ENCODE measurements at places on chromosomes 7 and 10.
A peak's percentile ranks its signal among the peaks of the same experiment; 100 is the strongest.

DNA sequence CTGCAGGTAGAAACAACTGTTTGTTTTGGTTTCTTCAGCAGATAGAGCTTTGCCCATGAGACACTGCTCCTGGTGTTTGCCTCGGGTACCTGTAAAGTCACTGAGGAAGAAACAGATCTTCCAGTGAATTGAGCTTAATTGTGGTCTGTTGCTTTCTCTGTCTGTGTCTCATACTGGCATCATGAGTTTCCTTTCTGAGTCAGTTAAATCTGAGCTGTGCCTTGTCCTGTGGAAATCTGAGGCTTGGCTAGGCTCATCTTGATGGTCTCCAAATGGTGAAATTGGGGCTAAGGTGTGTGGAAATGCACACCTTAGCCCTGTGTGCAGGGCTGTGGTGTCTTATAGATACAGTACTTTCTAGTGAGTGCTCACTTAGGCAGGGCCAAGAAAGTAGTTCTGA lies 67.4 kb downstream of the GBF1 start:
- DNase-seq, result no peak

DNA sequence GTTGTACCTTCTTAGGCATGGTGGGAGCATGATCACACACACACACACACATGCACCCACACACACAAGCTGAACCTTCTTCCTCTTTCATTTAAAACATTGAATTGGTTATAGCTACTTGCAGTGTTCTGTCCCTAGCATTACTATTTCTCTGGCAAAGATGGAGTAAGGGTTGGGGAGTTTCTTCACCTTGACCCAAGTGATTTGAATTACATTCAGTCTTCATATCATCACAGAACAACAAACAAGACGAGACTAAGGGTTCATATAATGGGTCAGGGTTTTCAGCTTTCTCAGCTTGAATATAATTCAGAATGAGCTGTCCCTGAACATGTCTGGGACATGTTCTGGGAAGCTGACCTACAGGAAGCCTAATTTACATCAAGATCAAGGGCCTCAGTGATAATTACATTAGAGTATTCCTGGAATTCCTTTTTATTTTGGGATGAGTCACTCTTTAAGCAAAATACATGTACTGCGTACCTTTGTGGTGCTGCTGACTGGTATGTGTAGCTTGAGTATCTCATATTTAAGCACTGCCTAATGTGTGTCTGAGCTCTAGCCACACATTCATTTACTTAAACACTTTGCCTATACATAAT lies 213.5 kb upstream of the TMEM229A start:
- no peak for DNase-seq

DNA sequence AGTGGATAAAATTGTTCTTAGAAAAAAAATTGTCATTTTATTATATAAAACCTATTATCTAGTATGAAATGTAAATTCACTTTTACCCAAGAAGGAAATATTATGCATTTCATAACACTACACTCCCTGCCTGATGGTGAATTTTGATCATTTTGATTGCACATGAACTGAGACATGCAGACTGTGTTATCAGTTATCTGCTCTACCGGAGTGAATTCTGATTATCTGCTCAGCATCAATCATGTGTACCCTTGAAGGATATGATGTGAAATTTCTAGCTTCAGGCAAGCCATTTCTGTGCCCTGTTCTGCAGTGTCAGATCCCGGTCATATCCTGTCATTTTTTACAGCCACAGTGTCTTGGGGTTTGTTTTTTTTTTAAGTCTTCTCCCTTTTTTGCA lies 85.0 kb upstream of the FGL2 start:
- DNase-seq, result no peak

- DNase-seq, result no peak
Measured at GRCh38 chr7:83060218-83060617, 102.5 kb downstream of the PCLO start.

DNA sequence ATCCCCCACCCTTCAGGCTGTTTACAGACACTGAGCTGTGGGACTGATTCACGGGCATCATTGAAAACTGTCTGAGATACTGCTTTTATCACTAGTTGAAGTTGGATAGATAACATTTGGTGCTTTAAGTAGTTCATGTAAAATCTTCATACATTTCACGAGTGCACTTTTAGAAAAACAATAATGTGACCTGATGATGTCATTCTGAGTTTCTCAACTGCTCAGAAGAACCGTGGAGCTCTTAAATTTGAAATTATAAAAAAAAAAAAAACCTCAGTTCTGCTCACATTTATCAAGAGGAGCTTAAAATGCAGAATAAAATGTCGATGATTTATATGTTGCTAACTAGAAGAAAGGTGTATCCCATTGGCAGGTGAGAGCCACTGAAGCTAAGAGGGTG lies 81.5 kb downstream of the GALNT11 start:
- no peak for DNase-seq

- DNase-seq, result no peak
Measured at GRCh38 chr7:40721342-40721949, 586.6 kb downstream of the SUGCT start.

- DNase-seq, result peak; percentile 63
Measured at GRCh38 chr10:103685880-103686669, 169.3 kb downstream of the SH3PXD2A start.

GRCh38 chr7:159051916-159052315 lies 92.8 kb downstream of the VIPR2 start:
- DNase-seq, result no peak

- no peak for DNase-seq
Measured at GRCh38 chr7:155136619-155137243, 66.6 kb downstream of the HTR5A start.

DNA sequence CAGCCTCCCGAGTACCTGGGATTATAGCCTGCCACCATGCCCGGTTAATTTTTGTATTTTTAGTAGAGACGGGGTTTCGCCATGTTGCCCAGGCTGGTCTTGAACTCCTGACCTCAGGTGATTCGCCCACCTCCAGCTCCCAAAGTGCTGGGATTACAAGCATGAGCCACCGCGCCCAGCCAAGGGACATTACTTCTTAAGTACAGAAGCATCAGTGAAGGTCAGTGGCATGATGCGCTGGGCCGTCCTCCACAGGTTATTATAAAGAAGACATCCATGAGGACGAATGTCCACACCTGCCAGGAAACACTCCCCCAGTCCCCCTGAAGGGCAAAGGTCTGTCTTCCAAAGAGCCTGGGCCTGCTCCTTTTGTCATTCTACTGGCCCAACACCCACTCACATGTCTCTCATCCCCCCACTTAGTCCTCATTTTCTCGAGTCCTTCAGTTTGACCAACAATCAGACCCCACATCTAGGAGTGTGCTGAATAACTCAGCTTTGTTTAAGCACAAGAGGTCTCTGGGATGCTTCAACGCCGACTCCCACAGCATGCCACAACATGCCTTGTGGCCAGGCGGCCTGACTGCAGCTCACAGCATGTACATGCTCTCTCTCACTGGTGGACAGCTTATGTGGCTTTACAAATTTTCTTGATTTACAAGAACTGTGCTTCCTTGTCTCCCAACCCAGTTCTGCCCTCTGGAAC lies 73.0 kb downstream of the CTBP2 start:
- no peak for DNase-seq

GRCh38 chr7:71021131-71021530 lies 110.8 kb upstream of the GALNT17 start:
- DNase-seq, result no peak

- no peak for DNase-seq
Measured at GRCh38 chr7:39043531-39043930, 65.8 kb downstream of the POU6F2 start.

- DNase-seq, result no peak
Measured at GRCh38 chr7:47303695-47304453, 278.0 kb downstream of the TNS3 start.

DNA sequence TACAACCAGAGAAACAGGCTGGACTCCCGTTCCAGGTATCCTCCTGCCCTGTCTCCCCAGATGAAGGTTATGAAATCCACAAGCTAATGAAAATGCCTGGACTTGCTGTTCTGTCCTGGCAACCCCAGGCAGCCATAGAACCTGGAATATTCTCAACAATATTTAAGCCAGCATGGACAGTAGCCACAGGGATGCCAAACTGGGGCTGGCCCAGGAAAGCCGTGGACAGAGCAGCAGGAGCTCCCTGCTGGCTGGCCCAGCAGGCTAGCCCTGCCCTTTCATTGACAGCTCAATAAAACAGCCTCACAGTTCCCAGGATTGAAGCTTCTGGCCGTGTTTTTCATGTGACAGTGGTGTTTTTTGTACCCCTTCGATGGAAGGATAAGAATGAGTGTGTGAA lies 230.6 kb downstream of the BMPER start:
- DNase-seq, result no peak

GRCh38 chr7:98985406-98985805 lies 107.1 kb downstream of the TRRAP start:
- no peak for DNase-seq

GRCh38 chr7:90210475-90210874 lies 1.1 kb upstream of the STEAP2 start:
- DNase-seq, result no peak

- no peak for DNase-seq
Measured at GRCh38 chr10:71828702-71829101, 22.3 kb downstream of the PSAP start.

GRCh38 chr10:64733980-64734379 lies 1212.8 kb downstream of the REEP3 start:
- no peak for DNase-seq

GRCh38 chr10:112115781-112116385 lies 67.7 kb downstream of the GPAM start:
- DNase-seq, result peak; percentile 23

DNA sequence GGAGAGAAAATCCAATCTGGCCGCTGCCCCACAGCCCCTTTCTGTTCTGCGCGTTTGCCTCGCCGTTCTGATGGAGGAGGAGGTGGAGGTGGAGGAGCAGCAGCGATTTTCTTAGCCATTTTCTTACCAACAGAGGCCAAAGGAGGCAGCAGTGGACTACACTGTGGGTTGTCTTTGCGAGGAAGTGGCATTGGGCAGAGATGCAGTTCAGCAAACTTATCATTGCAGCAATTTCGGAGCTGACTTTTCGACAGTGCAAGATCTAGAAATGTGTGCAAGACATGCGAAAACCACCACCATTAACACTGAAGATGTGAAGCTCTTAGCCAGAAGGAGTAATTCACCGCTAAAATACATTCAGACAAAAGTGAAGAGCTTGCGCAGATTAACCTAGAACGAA lies 1.9 kb upstream of the ARL4A start:
- peak; percentile 14 for DNase-seq

- no peak for DNase-seq
Measured at GRCh38 chr10:110376021-110376766, 71.5 kb upstream of the SMNDC1 start.

- DNase-seq, result no peak
Measured at GRCh38 chr7:5689118-5689517, 92.3 kb downstream of the RNF216 start.

- no peak for DNase-seq
Measured at GRCh38 chr10:11757454-11757820, 15.3 kb downstream of the ECHDC3 start.

DNA sequence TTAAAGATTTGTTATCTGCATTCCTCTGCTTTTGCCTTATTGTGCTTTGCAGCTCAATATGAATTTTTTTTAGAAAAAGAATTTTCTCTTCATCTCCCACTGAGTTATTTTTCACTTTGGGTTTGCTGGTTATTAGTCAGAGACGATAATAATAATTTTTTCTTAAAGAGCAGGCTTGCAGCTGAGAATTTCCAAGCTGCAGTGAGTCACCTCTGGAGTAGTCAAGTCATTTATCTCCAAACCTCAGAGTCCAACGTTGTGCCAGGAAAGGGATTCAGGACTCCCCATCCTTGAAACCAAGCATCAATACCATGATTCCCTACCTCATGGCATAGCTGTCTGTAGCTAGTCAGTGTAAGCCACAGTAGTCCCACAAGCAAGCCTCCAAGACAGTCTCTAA lies 15.2 kb upstream of the EGR2 start:
- DNase-seq, result no peak

GRCh38 chr10:102677331-102678067 lies 33.2 kb downstream of the TRIM8 start:
- DNase-seq, result no peak

GRCh38 chr7:157378390-157378789 lies 41.6 kb downstream of the DNAJB6 start:
- DNase-seq, result no peak

GRCh38 chr7:92296235-92296634 lies 50.5 kb downstream of the ANKIB1 start:
- no peak for DNase-seq

DNA sequence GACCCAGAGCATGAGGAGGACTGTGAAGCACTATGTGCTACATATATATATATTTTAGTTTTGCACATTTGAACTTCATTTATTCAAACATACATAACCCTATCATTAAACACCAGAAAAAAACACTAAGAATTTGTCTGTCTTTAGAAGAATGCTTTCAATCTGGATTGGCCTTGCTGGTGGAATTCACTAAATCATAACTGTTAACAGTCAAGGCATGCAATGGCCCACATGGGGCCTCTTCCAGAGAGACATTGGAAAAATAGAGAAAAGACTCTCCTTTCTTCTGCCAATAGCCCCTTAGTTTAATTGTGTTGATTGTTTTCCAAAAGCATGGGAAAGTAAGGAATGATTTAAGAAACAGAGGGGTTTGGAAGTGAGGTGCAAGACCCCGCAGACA lies 77.9 kb downstream of the MRPL32 start:
- no peak for DNase-seq

- no peak for DNase-seq
Measured at GRCh38 chr10:76113952-76114351, 682.5 kb downstream of the LRMDA start.

DNA sequence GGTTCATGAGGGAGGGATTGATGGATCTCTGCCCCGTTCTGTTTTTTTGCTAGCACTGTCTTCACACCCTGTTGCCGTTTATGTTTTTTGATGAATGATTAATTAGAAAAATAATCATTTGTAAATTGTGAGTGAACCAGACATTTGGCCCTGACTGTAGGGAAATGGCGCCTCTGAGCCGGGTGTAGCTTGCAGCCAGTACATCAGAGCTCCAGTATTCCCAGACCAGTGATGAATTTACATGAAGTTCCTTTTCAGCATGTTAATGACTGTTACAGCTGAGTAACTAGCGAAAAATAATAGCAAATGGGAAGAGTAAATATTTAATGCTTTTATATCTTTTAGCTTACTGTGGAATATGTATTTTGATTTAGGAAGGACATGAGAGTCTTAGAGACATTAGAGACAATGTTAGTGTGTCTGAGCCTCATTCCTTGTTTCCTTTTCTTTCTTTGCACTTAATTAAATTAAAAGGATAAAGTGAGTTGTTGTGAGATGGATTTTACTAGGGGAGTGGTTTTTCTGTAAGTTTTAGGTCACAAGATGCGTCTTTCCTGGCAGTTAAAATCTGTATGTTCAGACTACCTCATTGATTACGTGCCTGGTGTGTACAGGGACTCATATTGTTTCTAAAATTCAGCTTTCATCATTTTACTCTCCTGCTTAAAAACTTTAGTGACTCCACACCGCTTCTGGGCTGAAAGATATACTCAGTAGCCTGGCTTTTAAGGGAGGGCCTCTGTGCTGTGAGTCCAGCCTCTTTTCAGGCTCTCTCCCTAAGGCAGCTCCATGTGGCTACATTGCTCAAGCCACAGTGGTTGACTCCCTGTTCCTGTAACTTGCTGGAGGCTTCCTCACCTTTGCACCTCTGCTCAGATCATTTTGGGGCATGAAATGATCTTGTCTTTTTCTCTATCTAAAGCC lies 86.4 kb downstream of the AUTS2 start:
- DNase-seq, result no peak

GRCh38 chr10:117860823-117861222 lies 185.9 kb downstream of the RAB11FIP2 start:
- no peak for DNase-seq

- no peak for DNase-seq
Measured at GRCh38 chr7:55233001-55233400, 132.1 kb upstream of the LANCL2 start.

GRCh38 chr10:44961230-44961571 lies 1.6 kb downstream of the RASSF4 start:
- no peak for DNase-seq
